ENCODE measurements at places on chromosomes 5 and 9.

- no peak for ATAC-seq
Measured at GRCh38 chr9:85944672-85945071, 3.7 kb downstream of the NAA35 start.

- ATAC-seq = no peak
Measured at GRCh38 chr5:29054694-29055093, 2016.3 kb upstream of the CDH9 start.

DNA sequence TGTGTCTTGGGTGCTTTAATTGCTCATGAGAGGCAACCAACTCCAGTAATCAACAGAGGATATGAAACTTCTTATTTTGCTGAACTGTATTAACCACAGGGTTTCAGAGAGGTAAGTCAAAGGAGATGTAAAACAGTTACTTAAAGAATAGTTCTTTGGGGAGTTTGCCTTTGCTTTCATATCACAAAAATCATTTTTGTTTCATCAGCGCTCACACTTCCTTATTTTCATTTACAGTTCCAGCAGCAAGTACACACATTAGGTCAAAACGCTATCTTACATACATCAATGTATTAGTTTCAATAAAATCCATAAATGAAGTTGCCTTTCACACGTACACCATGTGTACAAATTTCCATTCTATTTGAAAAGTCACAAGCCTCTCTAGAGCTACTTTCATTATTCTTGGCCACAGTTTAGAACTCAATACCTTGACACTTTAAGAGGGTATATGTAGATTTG, 50.1 kb downstream of the ST8SIA4 start:
- no peak for ATAC-seq

DNA sequence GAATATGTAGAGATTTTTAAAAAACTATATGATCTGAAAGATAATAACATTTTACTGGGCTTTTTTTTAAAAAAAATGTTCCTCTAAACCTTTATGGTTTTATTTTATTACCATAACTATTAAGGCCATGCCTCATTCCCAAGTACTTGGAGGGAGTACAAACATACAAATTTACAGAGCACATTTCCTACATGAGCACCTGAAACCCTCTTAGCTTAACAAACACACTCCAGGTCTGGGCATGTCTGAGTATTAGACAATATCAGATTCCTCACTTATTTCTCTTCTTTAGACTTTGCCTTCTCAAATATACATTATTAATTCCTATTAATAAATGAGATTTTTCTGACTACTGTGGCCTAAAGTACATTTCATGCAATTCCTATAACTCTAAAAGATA, 319.2 kb downstream of the SLCO4C1 start:
- no peak for ATAC-seq

- ATAC-seq = no peak
Measured at GRCh38 chr5:158165647-158166046, 306.7 kb upstream of the CLINT1 start.

- ATAC-seq = no peak
Measured at GRCh38 chr9:109811876-109812275, 31.9 kb downstream of the PALM2AKAP2 start.

DNA sequence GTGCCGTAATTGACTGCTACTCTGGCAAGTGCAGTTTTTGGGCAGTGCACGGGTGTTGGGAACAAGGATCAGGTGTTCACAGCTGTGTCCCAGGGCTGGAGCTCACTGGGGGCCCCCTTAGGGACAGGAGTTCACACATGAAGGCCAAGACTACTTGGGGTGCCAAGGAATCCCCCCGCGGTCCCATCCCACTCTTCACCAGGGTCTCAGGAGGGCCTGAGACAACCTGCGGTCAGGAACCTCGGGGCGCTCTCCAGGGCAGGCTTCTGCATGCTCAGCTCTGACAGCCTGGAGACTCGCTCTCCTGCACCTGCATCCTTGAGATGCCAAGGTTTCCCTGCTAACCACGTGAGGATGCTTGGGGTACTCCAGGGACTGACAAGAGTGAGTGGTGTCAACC, 2.3 kb upstream of the MAN1B1 start:
- no peak for ATAC-seq

- no peak for ATAC-seq
Measured at GRCh38 chr9:7228726-7229125, 471.0 kb downstream of the KDM4C start.
